GM12891 (cell line): ENCODE measurements at places on chromosomes 12 and 14.

- DNase-seq = no peak
Observed at GRCh38 chr14:75069811-75070145, 337 bp downstream of the ZC2HC1C start.

- no peak for DNase-seq
Observed at GRCh38 chr14:93832081-93832480, 43.8 kb upstream of the PRIMA1 start.

- no peak for DNase-seq
Observed at GRCh38 chr12:114404083-114404925, 1.6 kb downstream of the TBX5 start.

- DNase-seq = no peak
Observed at GRCh38 chr14:102574281-102575159, 17.9 kb upstream of the RCOR1 start.

- no peak for DNase-seq
Observed at GRCh38 chr14:20343862-20344220, 406 bp downstream of the PARP2 start.

- no peak for DNase-seq
Observed at GRCh38 chr12:43098766-43099550, 453.0 kb downstream of the ADAMTS20 start.

GRCh38 chr14:77219591-77219990 is 38.0 kb downstream of the TMEM63C start:
- no peak for DNase-seq

DNA sequence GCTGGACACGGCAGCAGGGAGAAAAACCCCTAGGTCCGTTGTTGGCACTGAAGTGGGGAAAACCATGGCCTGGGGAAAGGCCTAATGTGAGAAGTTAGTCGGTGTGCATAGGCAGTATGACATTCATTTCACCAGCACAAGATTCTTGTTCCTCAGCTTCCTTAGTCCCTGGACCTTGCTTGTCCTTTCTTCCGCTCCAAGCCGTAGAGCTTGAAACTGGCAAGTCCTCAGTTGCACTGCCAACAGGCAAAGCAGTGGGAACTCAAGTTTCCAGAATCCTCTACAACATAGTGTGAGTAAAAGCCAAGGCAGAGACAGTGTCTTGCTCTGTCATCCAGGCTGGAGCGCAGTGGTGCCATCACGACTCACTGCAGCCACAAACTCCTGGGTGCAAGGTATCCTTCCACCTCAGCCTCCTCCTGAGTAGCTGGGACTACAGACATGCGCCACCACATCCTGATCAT is 138.5 kb upstream of the AMIGO2 start:
- no peak for DNase-seq

- no peak for DNase-seq
Observed at GRCh38 chr12:57521525-57522010, 1.1 kb upstream of the MBD6 start.

- DNase-seq = no peak
Observed at GRCh38 chr14:65301862-65302539, 110.5 kb upstream of the FUT8 start.

- DNase-seq = no peak
Observed at GRCh38 chr14:76464856-76465255, 88.9 kb downstream of the ESRRB start.

GRCh38 chr14:98952593-98953350 is 319.2 kb downstream of the BCL11B start:
- DNase-seq = no peak

DNA sequence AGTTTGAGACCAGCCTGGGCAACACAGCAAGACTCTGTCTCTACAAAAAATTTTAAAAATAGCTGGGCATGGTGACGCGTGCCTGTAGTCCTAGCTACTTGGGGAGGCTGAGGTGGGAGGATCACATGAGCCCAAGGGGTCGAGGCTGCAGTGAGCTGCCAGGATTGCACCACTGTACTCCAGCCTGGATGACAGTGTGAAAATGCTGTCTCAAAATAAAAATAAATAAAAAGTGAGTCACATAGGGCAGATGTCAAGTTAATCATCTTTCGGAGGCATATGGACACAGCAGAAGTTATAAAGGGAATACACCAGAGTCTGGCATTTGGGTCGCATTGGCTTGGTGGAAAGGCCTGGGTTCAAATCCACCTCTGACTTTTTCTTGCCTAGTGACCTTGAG is 92.7 kb downstream of the PHETA1 start:
- no peak for DNase-seq

- DNase-seq = no peak
Observed at GRCh38 chr14:52356025-52356424, 41.9 kb downstream of the PTGER2 start.

DNA sequence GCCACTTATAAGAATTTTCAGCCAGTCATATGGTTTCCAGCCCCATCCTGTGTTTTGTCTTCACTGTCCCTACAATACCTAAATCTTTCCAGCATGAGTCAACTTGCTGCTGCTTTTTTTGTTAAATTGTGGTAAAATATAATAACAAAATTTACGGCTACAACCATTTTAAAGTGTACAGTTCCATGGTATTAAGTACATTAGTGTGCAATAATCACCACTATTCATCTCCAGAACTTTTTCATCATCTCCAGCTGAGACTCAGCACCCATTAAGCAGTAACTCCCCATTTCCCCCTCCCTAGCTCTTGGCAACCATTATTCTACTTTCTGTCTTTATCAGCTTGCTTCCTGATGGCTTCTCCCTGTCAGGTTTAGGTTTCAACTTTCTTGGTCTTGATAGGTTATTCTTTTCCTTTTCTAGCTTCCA is 39.1 kb downstream of the FRS2 start:
- no peak for DNase-seq

GRCh38 chr12:11946161-11946560 is 124.6 kb upstream of the BCL2L14 start:
- no peak for DNase-seq

DNA sequence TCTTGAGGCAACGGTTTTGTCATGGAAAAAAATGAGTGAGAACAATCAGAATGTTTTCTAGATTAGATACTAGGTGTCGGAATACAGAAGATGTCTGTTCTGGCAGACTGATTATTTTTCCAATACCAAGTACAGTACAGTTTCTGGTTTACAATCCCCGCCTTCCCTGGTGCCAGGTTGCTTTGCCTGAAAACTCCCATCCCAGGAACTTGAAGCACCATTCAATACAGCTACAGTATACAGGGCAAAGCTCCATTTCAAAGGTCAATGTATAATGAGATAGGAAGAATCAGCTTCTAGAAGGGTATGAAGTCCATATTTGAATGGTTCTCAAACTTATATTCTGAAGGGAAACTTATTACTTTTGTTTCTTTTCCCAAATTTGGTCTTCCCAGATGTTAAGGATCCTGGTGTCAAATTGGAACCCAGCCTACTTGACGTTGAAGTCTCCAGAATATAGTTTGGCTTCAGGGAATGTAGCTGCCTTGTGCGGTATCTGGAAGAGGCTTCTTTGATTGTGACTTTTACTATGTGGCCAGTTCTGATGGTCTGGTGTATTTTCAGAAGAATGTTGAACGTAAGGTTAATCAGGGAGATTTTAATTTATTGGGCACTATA is 238.0 kb upstream of the ATP2B1 start:
- DNase-seq = no peak

- DNase-seq = no peak
Observed at GRCh38 chr12:75692876-75693275, 181.5 kb upstream of the KRR1 start.

GRCh38 chr12:97313471-97314190 is 149.0 kb upstream of the RMST start:
- DNase-seq = no peak

GRCh38 chr14:67764496-67764895 is 51.9 kb downstream of the ZFYVE26 start:
- no peak for DNase-seq

DNA sequence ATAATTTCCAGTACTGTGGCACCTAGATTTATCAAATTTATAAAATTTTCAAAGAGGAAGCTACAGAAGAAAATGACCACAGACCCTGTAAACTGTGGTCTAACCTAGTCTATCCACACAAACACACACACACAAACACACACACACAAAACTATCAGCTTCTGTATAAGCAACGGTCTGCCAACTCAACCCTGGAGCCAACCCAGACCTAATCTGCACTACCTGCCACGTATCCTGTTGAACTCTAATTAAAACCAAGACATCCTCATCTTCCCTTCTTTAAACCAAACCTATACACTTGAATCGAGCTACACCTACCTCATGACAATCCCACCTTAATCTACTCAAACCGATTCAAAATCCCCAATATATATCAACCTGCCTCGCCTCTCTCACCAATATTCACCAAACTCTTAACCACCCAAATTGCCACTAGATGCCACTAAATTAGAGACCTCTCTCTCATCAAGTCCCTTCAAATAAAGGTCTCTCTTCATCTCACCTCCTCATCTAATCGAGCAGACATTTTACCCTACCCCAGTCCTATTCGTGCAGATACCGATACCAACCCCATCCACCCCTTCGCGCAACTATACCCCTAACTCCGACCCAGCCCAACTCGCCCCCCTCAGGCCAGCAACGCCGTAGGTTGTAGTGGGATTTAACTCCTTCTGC is 808 bp downstream of the ACIN1 start:
- no peak for DNase-seq

GRCh38 chr12:76216585-76217472 is 131.4 kb downstream of the BBS10 start:
- no peak for DNase-seq
